ENCODE measurements at places on chromosomes 1 and 21.

GRCh38 chr1:215772151-215772550 is 205.0 kb downstream of the KCTD3 start:
- no peak for DNase-seq

GRCh38 chr1:53127546-53127945 is 14.9 kb downstream of the SLC1A7 start:
- DNase-seq = no peak

GRCh38 chr1:183411091-183411490 is 7.1 kb downstream of the NMNAT2 start:
- DNase-seq = no peak

DNA sequence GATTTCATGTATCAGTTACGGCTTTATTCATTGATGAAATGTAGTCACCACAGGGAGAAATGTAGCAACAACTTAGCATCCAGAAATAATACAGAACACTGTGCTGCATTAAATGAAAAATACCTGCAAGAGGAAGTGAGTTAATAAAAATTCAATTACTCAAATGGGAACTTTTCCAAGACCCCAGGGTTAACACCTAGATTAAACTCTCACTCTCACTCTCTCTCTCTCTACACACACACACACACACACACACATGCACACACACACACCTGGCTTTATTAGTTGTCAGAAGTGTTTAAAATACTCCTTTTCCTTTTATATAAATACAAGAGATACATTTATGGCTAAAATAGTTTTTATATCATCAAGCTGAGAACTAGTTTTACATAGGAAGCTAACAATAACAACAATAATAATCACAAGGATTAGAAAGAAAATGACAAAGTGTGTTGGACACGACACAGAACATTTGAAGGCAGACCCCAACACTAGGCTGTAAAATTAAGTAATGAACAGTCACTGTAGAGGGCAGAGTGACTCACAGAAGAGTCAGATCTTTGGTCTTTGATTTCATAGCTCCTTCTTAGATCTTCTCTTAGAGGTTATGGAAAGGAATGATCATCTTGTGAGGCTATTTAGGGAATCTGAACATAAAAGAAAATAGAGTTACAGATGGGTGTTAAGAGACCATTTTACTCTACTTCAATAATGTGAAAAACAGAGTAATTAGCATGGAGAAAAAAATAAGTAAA is 1266.0 kb upstream of the ADGRL2 start:
- no peak for DNase-seq

- DNase-seq = no peak
Observed at GRCh38 chr1:44423591-44424537, 18.8 kb downstream of the RNF220 start.

GRCh38 chr1:235892734-235893413 is 26.2 kb upstream of the LYST start:
- DNase-seq = no peak

DNA sequence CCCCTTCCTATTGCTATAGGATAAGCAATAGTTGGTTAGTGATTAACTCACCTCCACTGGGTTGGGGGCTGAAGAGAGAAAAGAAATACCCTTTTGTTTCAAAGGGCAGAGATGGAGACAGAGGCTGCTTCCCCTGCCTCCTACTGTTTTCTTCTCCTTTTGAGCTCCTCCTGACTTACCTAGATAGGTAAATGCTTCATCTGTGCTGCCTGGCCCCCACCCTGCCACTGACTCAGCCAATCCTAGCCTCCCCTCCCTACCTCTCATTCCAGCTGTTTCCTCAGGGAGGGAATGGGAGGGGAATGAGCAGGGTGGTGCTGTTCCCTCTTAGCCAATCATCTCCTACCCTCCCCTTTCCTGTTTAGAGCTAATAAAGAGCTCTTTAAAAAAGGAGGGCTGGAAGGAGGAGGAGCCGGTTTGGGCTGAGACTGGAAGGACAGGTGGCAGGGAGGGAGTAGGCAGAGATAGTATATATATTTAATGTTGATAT is at the start of gene C1orf116:
Gene C1orf116, minus strand, starts transcription at position 229 of the 490 bp plus-strand sequence. CDS start 5,158 bp downstream, outside the sequence.
- DNase-seq = no peak

- no peak for DNase-seq
Observed at GRCh38 chr1:25540750-25541342, 2.6 kb upstream of the LDLRAP1 start.

GRCh38 chr1:115165776-115166175 is 76.5 kb upstream of the TSPAN2 start:
- no peak for DNase-seq

- DNase-seq = no peak
Observed at GRCh38 chr1:59272507-59272906, 24.4 kb upstream of the FGGY start.

DNA sequence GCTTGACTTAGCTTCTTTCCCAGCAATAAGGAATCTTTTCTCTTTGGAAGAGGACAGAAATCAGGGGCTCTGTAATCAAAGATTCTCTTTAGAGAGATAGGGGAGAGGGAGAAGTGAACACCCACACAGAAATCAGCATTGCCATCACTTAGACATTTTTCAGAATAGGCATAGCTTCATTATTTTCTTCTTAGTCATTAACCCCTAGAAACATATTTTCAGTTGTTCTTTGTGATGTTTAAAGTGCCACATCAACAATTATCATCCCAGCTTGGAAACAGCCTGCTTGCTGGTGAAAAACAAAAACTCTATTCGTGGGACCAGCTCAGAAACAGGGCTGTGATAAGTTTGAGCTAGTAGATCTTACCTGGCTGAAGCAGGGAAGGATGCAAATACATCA is 88.3 kb upstream of the SLC44A3 start:
- DNase-seq = no peak

GRCh38 chr1:193365966-193366365 is 179.6 kb upstream of the B3GALT2 start:
- no peak for DNase-seq

DNA sequence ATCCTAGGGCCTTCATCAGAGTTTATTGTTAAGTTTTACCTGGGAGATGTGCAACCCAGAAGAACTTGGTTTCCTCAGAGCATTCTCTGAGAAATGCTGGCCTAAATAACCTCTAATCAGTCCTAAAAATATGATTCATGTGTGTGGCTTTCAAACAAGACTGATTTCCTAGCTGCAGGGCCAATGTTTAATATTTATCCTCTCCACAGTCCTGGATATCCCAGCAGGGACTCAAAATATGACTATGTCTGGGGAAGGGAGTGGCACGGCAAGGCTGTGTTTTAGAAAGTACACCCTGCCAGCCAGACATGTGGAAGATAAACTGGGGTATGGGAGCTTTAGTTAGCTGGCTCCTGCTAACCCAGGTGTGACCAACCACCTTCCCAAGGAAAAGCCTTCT is 26.3 kb downstream of the PLPP3 start:
- no peak for DNase-seq

DNA sequence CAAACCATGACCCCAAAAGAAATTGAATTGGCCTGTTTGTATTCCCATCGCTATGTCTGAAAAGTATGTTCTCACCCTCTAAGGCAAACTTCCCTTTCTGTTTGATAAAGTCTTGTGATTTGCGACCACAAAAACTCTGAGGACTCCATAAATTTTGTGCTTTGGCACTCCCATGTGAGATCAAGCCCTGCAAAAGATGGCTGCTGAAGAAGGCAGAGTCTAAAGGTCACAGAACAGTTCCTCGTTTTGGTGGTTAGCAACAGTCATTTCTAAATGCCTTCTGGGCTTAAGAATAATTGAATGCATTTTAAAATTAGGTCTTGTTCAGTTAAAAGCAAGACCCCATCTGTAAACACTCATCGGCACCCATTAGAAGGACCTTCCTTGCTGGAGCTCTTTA is 441.6 kb downstream of the OMA1 start:
- no peak for DNase-seq

DNA sequence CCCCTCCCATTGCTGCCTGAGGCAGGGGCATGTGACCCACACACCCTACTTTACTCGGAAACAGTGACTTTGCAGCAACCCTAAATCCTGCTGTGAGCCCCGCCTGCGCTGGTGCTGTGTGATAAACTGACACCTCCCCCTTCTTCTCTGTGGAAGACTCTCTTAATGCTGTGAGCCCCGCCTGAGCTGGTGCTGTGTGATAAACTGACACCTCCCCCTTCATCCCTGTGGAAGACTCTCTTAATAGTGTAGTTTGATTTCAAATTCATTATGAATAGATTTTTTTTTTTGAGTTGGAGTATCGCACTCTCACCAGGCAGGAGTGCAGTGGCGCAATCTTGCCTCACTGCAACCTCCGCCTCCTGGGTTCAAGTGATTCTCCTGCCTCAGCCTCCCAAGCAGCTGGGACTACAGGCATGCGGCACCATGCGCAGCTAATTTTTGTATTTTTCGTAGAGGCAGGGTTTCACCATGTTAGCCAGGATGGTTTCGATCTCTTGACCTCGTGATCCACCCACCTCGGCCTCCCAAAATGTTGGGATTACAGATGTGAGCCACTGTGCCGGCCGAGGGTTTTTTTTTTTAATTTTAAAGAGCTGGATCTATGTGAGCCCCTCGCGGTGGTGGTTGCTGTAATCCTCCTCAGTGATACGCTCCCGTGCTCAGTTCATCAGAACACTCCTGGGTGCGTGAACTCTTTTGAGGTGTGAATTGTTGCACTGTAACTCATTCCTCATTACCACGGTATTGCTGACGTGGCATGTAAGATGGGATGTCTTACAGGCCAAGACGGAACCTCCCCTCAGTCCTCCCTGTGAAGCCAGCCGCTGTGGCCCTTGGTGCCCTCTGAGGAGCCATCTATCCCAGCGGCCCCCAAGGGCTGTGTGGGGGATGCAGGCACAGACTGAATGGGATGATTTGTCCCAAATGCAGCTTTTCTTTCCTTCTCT is 60.3 kb downstream of the GALNT2 start:
- no peak for DNase-seq

DNA sequence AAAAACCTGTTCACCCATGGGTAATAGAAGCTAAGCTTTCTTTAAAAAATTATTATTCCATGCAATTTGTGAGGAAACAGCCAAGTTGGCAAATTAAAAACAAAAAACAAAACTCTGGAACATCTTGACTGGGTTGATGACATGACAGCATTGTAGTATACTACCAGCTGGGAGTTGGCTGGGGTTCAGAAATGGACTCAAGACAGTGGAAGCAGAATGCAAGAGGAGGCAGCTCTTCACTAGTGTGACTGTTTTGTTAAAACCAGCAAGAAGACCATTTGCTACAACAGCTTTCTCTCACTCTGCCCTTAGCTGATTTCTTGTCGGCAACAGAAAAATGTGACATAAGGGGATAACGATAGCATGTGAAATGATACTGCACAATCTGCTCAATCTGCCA is 1298.9 kb upstream of the ADGRL4 start:
- DNase-seq = no peak

DNA sequence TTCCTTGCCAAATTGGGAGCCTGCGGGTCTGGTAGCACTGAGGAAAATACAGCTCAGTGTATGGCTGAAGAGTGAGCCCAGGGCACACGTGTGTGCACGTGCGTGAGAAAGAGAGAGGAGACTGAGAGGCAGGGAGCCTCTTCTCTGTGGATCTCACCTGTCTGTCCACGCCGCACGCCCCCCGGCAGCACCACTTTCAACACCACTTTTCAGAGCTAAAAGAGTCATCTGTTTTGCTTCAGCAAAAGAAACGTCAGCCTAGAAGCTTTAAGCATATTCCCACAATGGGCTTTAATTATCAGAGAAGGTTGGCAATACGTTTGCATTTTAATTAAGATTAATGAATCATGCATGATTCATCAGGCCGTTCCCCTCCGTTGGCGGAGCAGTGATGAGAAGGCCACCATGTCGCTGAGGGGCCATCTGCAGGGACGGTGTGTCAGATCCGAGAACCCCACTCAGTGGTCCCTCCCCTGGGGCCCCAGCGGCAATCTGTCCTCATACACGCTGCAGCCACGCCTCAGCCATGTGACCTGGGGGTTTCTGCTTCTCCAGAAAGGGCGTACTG is 56.8 kb downstream of the SIK1 start:
- DNase-seq = no peak

DNA sequence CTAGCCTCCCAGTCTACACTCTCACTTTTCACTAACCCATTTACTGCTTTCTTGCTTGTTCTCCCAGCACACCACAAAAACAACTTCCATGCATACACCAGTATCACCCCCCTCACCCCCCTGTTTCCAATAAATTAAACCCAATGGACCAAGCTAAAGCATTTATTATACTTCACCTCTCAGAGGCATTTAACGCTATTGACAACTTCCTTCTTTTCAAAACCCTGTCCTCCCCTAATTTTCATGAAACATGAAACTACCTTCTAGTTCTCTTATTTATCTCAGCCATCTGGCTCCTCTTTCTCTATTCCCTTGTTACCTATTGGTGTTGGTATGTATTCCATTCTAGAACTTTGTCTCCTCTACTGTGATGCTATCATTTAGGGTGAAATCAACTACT is 32.3 kb downstream of the PTPRC start:
- no peak for DNase-seq

DNA sequence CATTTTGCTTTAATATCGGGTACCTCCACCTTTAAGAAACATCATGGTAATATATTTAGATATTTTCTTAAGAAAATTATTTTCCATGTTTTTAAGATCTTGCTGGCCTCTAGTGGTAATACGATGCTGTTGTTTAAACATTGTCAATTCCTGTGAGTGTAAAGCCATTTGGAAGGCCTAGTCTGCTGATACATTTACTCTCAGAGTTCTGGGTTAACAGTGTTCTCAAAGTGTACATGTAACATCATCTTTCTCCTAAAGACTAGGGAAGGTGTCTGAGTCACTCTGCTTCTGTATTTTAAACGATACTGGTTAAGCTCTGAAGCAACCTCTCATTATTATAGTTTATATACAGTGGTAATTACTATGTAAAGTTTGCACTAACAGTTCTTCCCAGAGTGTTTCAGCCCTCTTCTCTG is 189.1 kb downstream of the RASAL2 start:
- no peak for DNase-seq

DNA sequence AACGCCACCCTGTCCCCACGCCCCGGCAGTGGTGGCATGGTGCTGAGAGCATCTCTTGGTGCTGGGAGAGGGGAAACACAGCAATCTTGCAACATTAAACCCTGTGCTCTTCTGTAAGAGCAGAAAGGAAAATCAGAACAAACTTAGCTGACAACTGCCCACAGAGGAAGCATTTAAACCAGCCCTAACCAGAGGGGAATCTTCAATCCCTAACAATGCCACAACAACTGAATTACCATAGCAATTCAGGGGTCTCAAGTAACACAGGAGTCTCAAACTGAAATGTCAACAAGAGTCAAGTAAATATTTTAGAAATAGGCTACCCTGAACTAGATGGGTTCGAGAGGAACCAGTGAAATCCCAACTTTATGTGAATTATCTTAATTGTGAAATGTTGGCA is 1983.6 kb downstream of the NCAM2 start:
- DNase-seq = no peak

GRCh38 chr1:75672528-75673393 is 51.7 kb upstream of the ACADM start:
- DNase-seq = no peak
